Aorta (tissue), 5 donors: ENCODE measurements at places on chromosomes 6 and 20. TPM values are rescaled to one million over a fixed set of nuclear protein-coding genes. Genes with fewer than 3 reads are reported as not detected.
A peak's percentile ranks its signal among the peaks of the same experiment; 100 is the strongest.

- DNase-seq = no peak
- H3K36me3 ChIP-seq = no peaks in the 10 kb centered on the region
- H3K27ac ChIP-seq = no peak overlapping the region
- peak overlapping the region; percentile 32 for H3K4me3 ChIP-seq
Observed at GRCh38 chr6:15399641-15400470, 154.0 kb downstream of the JARID2 start.

DNA sequence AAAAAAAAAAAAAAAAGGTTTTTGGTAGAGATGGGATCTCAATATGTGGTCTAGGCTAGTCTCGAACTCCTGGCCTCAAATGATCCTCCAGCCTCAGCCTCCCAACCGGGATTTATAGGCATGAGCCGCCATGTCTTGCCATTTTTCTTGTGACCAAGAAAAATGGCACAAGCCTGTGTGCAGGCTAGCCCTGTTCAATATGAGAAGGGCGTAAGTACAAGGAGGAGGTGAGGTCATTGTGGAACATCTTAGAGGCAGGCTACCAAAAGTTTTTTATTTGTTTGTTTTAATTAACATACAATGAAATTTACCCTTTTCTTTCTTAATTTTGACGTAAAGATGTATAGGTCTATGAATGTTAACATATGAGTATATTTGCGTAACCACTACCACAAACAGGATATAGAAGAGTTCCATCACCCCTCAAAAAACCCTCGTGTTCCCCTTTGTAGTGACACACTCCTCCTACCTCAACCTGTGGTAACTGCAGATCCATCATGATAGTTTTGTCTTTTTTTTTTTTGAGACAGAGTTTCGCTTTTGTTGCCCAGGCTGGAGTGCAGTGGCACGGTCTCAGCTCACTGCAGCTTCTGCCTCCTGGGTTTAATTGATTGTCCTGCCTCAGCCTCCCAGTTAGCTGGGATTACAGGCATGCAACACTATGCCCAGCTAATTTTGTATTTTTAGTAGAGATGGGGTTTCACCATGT is 28.3 kb upstream of the KIF3B start:
- DNase-seq = peak; percentile 3
- no peaks in the 10 kb centered on the region for H3K27me3 ChIP-seq
- no peak overlapping the region for H3K27ac ChIP-seq
- H3K36me3 ChIP-seq = no peaks in the 10 kb centered on the region
- H3K4me3 ChIP-seq = no peak overlapping the region

VARS1 gene
- 49.6 TPM for total RNA-seq

GCLC gene
- total RNA-seq = 19.0 TPM

SPATS1 gene
- total RNA-seq = not detected

MEI4 gene
- 0.12 TPM for total RNA-seq

MDFI gene
- 22.3 TPM for total RNA-seq

DNA sequence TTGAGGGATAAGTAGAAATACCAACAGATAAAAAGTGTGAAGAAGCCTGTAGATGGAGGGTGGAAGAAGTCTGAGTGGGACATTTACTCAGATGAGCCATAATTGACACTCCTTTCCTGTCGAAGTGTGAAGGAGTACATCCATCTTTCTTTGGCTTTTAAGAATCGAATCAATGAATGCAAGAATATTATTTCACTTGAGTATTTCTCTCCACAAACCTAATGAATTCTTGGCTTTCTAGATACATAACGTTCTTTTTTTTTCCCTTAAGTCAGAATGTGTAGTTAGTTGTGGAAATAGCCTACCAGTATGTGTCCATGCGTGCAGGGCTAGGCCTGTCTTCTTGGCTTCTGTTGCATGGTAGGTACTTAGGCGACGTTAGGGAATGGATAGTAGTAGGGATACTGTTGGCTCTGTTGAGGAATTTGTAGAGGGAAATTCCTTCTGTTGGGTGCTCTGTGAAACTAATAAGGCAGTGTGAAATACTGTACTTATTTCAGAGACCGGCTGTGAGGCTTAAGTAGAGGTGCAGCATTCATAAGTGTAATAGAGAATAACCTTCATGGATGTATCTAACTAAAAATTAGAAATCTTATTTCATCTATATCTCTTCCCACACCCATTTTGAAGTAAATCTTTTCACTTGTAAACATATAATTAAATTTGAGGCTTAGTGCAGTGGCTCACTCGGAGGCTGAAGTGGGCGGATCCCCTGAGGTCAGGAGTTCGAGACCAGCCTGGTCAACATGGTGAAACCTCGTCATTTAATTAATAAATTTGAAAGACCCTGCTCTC is 1.5 kb downstream of the RPS18 start:
- DNase-seq = peak; percentile 11
- no peaks in the 10 kb centered on the region for H3K4me1 ChIP-seq
- H3K27ac ChIP-seq = no peak overlapping the region
- H3K36me3 ChIP-seq = no peaks in the 10 kb centered on the region
- H3K27me3 ChIP-seq = no peaks in the 10 kb centered on the region

DNA sequence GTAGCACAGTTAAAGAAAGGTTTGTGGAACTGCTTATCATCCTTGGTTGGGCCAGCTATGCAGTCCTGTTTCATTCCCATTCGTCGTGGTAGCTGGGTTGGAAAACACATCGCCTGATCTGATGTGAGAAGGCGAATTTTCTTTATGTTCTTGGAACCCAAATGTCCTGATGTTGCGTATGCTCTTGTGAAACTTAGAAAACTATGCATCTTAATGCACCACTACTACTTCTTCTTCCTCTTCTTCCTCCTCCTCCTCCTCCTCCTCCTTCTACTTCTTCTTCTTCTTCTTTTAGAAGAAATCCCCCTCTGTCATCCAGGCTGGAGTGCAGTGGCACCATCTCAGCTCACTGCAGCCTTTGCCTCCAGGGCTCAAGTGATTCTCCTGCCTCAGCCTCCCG is 381.6 kb downstream of the UTRN start:
- peaks cover 5% of the 10 kb centered on the region for H3K4me1 ChIP-seq
- H3K27me3 ChIP-seq = no peaks in the 10 kb centered on the region
- H3K4me3 ChIP-seq = no peak overlapping the region
- no peak overlapping the region for H3K27ac ChIP-seq
- no peak for DNase-seq
